Transverse colon (tissue), 4 donors: ENCODE measurements at places on chromosomes 7 and 10. TPM values are rescaled to one million over a fixed set of nuclear protein-coding genes. Genes with fewer than 3 reads are reported as not detected.
A peak's percentile ranks its signal among the peaks of the same experiment; 100 is the strongest.

- no peak overlapping the region for H3K4me3 ChIP-seq
- no peak for DNase-seq
- H3K4me1 ChIP-seq = no peaks in the 10 kb centered on the region
- no peaks in the 10 kb centered on the region for H3K36me3 ChIP-seq
These were observed 71.7 kb downstream of the CREB5 start for GRCh38 chr7:28483908-28484605.

GRCh38 chr7:91089382-91089963 lies 174.8 kb upstream of the FZD1 start:
- H3K4me3 ChIP-seq = peak overlapping the region; percentile 30
- H3K27me3 ChIP-seq = no peaks in the 10 kb centered on the region
- no peak overlapping the region for H3K27ac ChIP-seq
- no peak for DNase-seq
- no peaks in the 10 kb centered on the region for H3K36me3 ChIP-seq

TMEM213 gene
- not detected for total RNA-seq

VWC2 gene
- 0.16 TPM for total RNA-seq

FAM25C gene
- total RNA-seq = not detected

GRCh38 chr7:24821045-24821753 lies 63.9 kb upstream of the GSDME start:
- DNase-seq = peak; percentile 84
- H3K4me3 ChIP-seq = no peak overlapping the region
- peaks cover 13% of the 10 kb centered on the region for H3K4me1 ChIP-seq
- no peaks in the 10 kb centered on the region for H3K27me3 ChIP-seq
- H3K27ac ChIP-seq = peak overlapping the region; percentile 78
